GM19239 (cell line): ENCODE measurements at places on chromosomes 13 and 19.
A peak's percentile ranks its signal among the peaks of the same experiment; 100 is the strongest.

DNA sequence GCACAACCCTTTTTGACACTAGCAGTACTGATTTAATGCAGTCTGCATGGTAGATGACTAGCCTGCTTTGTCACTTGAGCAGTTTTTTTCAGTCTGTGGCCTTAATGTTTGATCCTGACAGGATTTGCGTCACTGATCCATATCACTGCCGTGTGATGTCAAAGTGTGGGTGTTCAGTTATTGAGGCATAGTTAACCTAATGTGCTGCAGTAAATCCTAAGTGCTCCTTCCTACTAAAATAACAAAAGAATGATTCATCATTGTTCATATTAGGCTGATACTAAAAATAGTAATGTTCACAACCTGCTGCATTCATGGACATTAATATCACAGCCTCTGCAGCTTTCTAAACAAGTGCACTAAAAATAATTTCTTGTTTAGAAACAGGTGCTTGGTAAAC lies 121.9 kb upstream of the MLNR start:
- no peak for DNase-seq

DNA sequence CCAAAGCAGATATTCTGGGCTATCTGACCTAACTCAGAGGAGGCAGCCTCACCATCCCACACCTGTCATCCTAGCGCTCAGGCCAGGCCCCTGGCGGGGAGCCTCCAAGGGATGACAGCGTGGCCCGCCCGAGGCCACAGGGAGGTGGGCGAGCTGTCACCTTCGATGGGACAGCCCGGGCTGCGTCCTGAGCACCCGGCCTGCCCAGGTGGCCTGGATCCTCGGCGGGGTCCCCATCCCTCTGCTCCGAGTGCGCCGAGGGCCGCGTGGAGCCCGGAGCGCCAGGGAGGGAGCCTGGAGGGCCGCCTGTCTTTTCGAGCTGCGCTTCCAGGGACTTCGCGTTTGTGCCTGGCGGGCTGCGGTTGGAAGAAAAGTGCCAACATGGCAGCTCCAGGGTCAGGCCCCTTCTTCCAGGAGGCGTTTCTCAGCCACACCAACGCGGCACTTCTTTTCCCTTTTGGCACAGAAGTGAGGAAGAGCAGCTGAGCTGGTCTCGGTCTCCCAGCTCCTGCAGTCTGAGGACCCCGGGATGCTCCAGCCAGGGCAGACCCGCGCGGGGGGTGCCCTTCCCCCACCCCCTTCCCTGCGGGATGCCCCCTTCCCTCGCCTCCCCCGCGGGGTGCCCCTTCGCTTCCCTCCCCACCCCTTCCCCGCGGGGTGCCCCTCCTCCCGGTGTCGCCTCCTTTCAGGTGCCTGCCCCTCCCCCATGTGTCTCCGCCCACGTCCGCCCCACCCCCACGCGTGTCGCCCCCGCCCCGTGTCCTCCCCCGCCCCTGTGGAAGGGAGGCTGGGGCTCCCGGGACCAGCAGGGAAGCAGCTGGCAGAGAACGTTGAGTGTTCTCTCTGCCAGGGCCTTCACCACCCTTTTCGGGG lies 42.3 kb downstream of the GJA3 start:
- DNase-seq, result no peak

GRCh38 chr13:74064805-74065312 lies 69.3 kb downstream of the KLF12 start:
- DNase-seq, result no peak

- peak; percentile 48 for DNase-seq
Measured at GRCh38 chr13:27406178-27406939, 18.1 kb upstream of the GTF3A start.

- DNase-seq, result no peak
Measured at GRCh38 chr13:54004026-54004699, 975.5 kb downstream of the OLFM4 start.

DNA sequence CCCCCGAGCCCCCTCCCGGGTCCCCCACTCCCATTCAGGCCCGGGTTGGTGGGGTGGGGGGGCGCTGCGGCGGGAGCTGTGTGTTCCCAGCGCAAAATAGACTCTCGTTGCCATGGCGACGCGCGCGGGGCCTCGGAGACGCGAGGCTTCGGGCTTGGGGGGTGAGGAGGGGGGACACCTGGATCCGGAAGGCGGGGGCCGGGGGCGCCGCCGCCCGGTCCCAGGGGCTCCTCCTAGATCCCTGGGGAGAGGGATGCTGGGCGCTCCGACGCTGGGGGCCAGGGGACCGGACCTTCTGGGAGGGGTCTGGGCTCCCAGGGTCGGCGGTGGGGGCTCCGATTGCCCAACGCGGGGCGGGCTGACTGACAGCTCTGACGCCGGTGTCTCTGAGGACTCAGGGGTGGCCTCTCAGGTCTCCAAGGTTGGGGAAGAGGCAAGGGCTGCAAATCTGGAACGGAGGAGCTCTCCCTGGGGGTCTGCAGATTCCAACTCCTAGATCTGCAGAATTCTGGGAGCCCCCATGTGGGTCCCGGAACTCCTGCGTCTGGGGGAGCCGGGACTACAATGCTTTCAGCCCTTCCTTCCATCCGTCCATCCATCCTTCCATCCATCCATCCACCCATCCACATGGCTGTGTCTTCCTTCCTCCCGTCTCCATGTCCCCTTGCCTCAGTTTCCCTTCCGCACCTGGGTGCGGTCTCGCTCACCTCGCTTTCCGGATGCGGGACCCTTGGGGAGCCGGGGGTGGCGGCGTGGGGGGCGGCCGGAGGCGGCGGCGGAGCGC lies 9.1 kb upstream of the SHISA7 start:
- no peak for DNase-seq

DNA sequence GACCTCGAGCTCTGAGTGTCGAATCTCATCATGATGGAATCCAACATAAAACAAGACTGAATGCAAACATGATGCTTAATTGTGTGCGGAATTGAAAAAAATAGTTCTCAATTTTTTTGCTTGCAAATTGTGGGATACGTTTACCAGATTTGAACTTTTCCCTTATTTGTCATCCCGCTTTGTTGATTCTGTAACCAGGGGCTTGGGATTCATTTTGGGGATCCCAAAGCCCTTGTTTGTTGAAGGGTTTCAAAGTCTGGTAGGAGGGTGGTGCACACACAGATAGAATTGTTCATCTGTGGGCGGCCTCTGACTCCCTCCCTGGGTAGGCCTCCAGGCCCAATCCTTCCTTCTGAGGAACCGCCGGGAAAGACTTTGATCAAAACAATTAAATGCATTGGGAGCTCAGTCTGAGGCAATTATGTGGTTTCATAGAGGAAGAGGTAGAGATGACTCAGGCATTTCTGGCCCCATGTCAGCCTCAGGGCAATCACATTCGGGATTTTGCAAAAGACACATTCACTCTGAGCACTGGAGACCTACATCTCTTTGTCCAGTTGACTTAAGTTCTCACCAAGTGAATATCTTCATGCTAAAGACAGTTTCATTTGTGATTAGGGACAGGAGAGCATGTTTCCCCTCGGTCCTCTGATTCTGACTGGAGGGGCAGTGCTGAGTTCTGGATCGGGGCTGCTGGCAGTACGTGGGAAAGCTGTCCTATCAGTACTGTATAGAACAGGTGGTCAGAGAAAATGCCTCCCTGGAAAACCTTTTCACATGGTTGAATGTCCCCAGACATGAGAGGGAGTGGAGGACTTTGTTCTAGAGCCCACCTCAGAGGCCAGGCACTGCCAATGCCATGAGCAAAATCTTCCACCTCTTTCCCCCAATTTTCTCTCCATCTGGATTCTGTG lies 27.8 kb upstream of the IGFL4 start:
- no peak for DNase-seq

DNA sequence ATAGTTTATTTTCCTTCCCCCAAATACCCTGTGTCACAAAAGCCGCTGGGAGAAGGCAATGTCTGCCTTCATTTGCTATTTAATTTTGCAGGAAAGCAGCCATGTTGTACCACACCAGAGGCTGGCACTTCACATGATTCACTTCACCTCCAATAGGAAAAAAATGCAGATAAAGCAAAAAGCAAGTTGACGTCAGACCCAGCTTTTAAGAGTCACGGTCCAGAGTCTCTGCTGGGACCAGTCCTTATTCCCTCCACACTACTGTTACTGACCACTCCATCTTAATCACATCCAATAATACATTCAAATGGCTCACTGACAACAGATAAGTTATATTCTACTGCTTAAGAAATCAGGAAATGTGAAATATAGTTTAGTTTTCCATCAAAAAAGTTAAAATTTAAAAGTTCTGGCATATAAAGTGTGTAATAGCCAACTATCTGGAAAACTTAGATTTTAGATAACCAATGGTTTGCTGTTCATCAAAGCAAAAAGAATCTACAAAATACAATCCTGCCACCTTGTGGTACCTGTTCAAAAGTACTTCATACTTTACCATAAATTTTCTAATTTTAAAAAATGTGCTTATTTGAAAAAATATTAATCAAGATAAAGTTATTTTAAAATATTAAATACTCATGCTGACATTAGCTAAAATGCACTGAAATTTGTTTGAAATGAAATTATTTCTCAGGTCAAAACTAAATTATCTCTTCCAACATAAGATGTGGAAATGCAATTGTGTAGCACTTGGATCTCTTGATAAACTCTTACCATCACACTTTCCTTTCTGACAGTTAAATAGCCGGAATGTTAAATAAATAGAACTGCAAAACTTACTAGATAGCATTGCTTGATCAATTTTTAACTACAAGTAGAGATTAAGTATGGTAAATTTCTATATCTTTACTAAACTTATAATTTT lies 97.3 kb downstream of the SERP2 start:
- no peak for DNase-seq

GRCh38 chr19:6730153-6730804 lies 7.1 kb downstream of the GPR108 start:
- DNase-seq, result no peak

GRCh38 chr19:37997911-37998344 lies 90.9 kb downstream of the SIPA1L3 start:
- DNase-seq, result no peak

DNA sequence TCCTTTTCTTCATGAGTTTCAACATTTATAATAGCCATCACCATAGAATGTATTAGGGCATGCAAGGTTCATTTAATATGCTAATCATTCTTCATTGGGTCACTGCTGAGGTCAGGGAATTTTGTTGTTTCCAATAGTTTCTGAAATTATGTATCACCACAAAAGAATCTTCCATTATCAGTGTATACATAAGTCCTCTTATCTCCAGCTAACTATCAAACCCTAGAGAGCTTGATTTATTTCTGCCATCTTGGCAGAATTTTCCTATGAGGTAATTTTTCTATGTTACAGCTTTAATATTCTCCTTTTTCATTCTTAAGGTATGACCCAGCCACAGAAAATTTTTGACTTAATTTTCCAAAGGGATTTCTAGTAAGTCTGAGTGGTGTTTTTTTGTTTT lies 415.0 kb upstream of the SLITRK1 start:
- no peak for DNase-seq

- no peak for DNase-seq
Measured at GRCh38 chr13:50552424-50552966, 291.0 kb downstream of the DLEU7 start.

DNA sequence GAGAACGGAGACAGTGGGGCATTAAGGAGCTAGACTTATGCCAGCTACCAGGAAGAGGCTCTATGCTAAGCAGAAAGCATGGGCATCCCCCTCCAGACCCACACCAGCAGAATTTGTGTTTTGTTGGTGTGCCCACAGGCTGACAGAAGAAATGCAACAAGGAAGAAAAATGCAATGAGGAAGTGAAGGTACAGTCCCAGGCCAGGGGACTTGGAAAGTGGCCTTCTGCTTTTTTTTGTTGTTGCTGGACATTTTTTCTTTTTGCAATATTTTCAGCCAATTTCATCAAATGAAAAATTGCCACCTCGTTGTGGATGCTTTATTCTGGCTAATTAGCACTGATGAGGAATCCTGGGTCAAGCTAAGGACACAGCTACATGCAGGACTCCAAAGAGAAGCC lies 167.7 kb downstream of the TSHZ3 start:
- no peak for DNase-seq

DNA sequence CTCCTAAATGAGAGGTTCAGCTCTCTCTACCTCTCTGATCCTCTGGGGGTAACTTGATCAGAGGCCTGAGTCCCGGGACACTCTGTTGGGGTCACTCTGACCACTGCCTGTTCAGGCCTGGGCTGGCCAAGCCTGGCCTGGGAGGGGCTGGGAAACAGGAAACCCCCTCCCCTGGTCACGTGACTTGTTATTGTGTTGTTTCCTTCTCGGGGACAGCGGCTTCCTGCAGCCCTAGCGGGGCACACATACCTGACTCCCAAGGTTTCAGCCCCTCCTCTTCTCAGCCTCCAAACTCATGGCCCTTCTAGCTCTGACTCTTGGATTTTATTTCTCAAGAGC lies at the start of gene USHBP1:
Gene USHBP1 (minus strand): TSS at position 105 of the 339 bp plus-strand sequence. CDS start 446 bp downstream, outside the sequence.
- DNase-seq, result no peak

- DNase-seq, result no peak
Measured at GRCh38 chr13:40432018-40432978, 234.1 kb downstream of the FOXO1 start.

GRCh38 chr13:48210178-48210577 lies 22.8 kb upstream of the ITM2B start:
- no peak for DNase-seq

DNA sequence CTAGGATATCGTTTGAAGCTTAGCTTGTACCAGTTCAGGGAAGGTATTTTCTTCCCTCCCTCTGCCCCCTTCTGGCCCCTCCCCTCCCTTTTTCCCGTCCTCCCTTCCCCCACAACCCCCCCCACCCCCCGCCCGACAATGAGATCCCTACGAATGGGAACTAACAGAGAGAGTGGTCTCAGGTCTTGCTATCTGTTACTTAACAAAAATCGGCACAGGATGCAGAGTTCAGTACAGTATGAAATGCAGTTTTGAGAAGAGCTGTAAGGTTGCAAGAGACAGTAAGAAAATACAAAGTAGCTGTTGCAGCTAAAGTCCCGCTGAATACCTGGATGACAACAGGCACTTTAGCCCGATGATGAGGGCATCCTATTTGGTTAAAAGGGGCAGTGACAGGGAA lies 3.1 kb upstream of the DACH1 start:
- no peak for DNase-seq

- DNase-seq, result no peak
Measured at GRCh38 chr19:47357788-47358680, 8.9 kb downstream of the DHX34 start.

DNA sequence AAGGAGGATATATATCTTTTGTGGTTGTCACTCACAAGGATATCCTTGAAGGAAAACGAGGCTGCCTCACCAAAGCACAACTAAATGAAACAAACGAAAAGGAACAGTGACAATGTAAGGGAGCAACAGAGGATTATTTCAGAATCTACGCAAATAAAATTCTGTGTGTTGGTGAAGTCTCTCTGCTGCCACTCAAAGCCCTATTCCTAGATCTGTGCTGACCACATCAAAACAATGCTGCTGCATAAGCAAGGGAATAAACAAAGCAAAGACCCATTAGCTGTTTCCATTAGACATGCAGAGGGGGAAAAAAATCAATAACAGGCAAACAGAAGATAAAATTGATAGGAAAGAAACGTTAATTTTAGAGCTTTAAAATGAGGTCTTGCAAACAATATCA lies 204.4 kb downstream of the MZT1 start:
- no peak for DNase-seq

- DNase-seq, result no peak
Measured at GRCh38 chr13:34862311-34862710, 79.8 kb upstream of the NBEA start.

DNA sequence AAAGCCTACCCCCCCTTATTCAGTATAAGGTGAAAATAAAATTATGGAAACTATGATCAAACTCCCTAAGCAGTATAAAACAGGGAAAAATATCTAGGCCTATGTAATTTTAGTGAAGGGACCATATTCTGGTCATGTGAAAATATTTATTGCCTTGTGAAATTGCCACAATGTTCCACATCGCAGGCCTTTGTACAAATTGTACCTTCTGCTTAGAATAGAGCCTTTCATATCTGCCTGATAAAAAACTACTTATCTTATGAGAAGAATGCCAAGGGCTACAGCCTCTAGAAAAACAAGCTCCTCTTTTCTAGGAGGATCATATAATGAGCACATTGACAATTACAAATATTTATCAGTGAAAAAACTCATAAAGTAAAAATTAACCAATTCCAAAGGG lies 1280.0 kb downstream of the EFNB2 start:
- no peak for DNase-seq
